ENCODE measurements at places on chromosomes 7 and 10. TPM values are rescaled to one million over a fixed set of nuclear protein-coding genes. Genes with fewer than 3 reads are reported as not detected.

DNA sequence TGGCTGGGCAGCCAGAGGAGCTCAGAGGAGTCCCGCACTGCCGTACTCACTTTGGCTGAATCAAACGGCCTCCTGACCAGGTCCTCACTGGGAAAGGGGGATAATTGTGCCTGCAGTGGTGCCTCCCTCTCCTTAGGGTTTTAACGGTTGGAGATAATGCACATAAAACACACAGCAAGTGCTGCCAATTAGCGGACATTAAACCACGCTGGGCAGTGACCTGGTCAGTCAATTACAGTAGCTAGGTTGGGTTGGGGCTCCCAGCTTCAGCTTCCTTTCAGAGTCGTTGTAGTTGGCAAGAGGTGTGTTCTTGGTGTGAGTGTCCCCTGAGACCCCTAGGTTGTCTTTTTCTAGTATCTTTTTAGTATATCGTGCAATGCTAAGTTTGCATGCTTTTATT is 146.6 kb downstream of the C10orf105 start:
- H3K36me3 ChIP-seq = no peaks in the 10 kb centered on the region
- H3K27ac ChIP-seq = no peak overlapping the region
- no peak overlapping the region for H3K4me3 ChIP-seq
- peaks cover 49% of the 10 kb centered on the region for H3K27me3 ChIP-seq
- DNase-seq = no peak
- no peaks in the 10 kb centered on the region for H3K4me1 ChIP-seq

SHOC2 gene
- total RNA-seq = 39.5 TPM

DNA sequence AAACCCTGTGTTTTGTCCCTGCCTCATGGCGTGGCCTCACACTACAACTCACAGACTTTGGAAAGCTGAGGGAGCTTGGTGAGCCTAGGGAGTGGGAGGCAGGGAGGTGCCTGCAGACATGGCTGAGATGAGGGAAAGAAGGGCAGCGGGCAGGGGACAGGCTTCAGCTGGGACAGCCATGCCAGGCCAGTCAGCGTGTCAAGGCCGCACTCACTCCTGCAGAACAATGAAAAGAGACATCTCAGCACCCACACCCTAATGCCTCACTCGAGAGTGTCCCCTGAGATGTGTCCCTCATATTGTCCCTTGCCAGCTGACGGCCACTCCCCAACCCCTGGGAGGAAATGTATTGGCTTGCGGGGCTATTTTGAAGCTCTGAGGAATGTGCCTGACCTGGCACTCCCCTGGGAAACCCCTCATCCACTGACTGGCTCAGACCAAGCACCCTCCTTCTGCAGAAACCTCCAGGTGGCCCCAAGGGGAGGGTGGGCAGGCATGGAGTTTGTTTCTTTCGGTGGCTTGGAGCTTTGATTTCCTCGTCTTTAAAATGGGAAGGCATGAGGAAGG is 31.6 kb downstream of the SH3PXD2A start:
- no peak for DNase-seq
- H3K27ac ChIP-seq = no peak overlapping the region
- H3K27me3 ChIP-seq = no peaks in the 10 kb centered on the region

DNA sequence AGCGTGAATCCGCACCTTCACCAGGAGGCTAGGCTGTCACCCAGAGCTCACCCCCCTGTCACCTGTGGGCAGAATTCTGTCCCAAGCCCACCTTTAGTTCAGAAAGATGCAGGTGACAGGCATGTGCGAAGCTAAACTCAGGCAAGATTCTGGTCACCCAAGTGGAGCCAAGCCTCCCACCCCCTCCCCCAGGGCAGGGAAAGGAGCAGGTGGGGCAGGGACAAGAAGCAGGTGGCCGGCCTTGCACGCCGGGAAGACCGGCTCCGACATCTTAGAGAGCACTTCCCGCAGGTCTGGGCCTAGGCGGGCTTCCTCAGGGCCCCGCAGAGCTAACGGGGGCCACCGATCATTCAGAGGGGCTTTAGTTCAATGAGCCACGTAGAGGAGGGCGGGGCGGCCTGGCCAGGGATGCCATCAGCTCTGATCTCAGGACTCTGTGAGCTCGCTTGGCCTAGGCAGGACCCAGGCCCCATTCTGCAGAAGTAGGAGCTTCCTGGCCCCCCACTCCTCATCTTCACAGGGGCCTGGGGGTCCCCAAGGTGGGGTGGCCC is 19.9 kb downstream of the UNCX start:
- no peak overlapping the region for H3K4me3 ChIP-seq
- H3K27me3 ChIP-seq = peaks cover 46% of the 10 kb centered on the region
- no peak for DNase-seq
- no peaks in the 10 kb centered on the region for H3K4me1 ChIP-seq
- H3K27ac ChIP-seq = no peak overlapping the region

PPP1R3C gene
- total RNA-seq = 36.7 TPM

GRCh38 chr10:71462062-71462935 is 65.6 kb downstream of the CDH23 start:
- H3K36me3 ChIP-seq = no peaks in the 10 kb centered on the region
- no peak overlapping the region for H3K27ac ChIP-seq
- H3K4me1 ChIP-seq = no peaks in the 10 kb centered on the region
- H3K4me3 ChIP-seq = no peak overlapping the region
- H3K27me3 ChIP-seq = peaks cover 36% of the 10 kb centered on the region
- no peak for DNase-seq

- DNase-seq = no peak
- H3K27ac ChIP-seq = no peak overlapping the region
- no peak overlapping the region for H3K4me3 ChIP-seq
- H3K4me1 ChIP-seq = no peaks in the 10 kb centered on the region
Observed at GRCh38 chr7:27386581-27386980, 144.0 kb downstream of the EVX1 start.

- no peaks in the 10 kb centered on the region for H3K27me3 ChIP-seq
- no peak overlapping the region for H3K4me3 ChIP-seq
- DNase-seq = peak; percentile 60
- peaks cover 14% of the 10 kb centered on the region for H3K4me1 ChIP-seq
- H3K36me3 ChIP-seq = no peaks in the 10 kb centered on the region
Observed at GRCh38 chr7:148944935-148945934, 61.1 kb upstream of the EZH2 start.

FGL2 gene
- not detected for total RNA-seq

- peaks cover 5% of the 10 kb centered on the region for H3K4me1 ChIP-seq
- DNase-seq = no peak
- H3K4me3 ChIP-seq = no peak overlapping the region
- H3K27me3 ChIP-seq = no peaks in the 10 kb centered on the region
Observed at GRCh38 chr7:108109221-108109908, 20.8 kb downstream of the LAMB4 start.

DNA sequence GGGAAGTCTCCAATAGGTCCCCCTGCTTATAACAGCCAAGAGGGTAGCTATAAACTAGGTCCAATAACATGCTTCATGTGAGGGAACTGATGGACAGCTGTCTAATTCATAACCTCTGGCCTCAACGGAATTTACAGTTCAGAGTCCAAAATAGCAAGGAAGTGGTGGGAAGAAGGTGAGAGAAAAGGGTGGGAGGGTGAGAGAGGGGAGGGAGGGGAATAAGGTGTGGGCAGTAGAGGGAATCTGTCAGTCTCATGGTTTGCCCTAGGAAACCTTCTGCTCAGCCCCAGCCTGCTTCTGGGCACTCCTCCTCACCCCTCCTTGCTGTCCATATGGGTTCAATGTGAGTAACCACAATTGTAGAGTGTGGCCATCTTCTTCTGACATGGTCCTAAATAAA is 133.4 kb upstream of the ADO start:
- peaks cover 11% of the 10 kb centered on the region for H3K27me3 ChIP-seq
- no peak overlapping the region for H3K4me3 ChIP-seq
- no peaks in the 10 kb centered on the region for H3K4me1 ChIP-seq
- no peaks in the 10 kb centered on the region for H3K36me3 ChIP-seq

- DNase-seq = peak; percentile 8
- H3K27me3 ChIP-seq = peaks cover 13% of the 10 kb centered on the region
- no peak overlapping the region for H3K4me3 ChIP-seq
- H3K36me3 ChIP-seq = no peaks in the 10 kb centered on the region
Observed at GRCh38 chr7:99949645-99950228, 20.3 kb upstream of the GJC3 start.

GRCh38 chr7:3107889-3108570 is 64.4 kb upstream of the CARD11 start:
- no peaks in the 10 kb centered on the region for H3K27me3 ChIP-seq
- H3K4me1 ChIP-seq = no peaks in the 10 kb centered on the region
- no peak for DNase-seq

ANKRD61 gene
- not detected for total RNA-seq

GRCh38 chr7:85261336-85261735 is 74.5 kb upstream of the SEMA3D start:
- no peak overlapping the region for H3K4me3 ChIP-seq
- H3K4me1 ChIP-seq = no peaks in the 10 kb centered on the region
- no peaks in the 10 kb centered on the region for H3K36me3 ChIP-seq

NT5C3A gene
- 15.3 TPM for total RNA-seq

DNA sequence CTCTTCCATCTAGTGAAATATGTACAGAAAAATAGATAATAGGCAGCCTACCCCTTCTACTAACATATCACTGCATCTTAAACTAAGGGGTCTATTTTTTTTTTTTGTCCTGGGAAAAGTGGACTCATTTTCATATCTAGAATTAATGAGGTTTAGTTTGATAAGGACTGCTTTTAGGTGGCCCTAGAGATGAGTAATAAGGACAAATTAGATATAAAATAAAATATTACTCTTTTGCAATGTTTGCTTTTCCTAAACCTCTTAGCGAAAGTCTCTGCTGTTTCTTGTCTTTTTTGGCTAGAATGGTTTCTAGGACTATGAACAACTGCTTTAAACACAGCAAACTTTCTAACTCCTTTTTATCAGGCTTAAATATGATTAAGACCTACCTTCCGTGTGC is 83.7 kb downstream of the CACNB2 start:
- DNase-seq = no peak
- peaks cover 17% of the 10 kb centered on the region for H3K4me1 ChIP-seq
- no peaks in the 10 kb centered on the region for H3K36me3 ChIP-seq
- H3K27me3 ChIP-seq = peaks cover 2% of the 10 kb centered on the region

DNA sequence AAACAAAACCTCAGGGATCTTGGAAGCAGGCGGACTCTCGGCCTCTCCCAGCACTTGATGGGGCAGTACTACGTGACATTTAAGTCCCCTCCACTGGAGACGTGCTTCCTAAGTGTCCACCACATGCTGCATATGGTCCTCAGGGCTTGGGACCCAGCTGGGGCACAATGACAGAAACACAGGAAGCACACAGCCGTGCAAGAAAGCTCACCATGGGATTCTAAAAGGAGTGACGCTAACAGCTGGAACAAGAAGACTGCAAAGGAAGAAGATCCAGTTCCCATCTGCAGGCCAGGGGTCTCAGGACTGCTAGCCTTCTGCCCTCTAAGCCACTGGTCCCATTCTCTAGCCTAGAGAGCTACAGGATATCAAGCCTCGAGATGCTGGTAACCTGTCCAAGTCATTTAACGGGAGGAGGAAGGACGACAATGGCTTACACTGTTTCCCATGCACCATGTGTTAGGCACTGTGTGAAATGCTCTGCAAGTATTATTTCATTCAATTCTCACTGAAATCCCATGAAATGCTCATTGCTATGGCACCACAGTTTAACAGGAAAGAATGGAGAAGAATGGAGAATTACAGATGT is 61.1 kb downstream of the KCNMA1 start:
- H3K27me3 ChIP-seq = no peaks in the 10 kb centered on the region
- peaks cover 51% of the 10 kb centered on the region for H3K4me1 ChIP-seq
- no peak overlapping the region for H3K4me3 ChIP-seq
- H3K36me3 ChIP-seq = peaks cover 12% of the 10 kb centered on the region

DNA sequence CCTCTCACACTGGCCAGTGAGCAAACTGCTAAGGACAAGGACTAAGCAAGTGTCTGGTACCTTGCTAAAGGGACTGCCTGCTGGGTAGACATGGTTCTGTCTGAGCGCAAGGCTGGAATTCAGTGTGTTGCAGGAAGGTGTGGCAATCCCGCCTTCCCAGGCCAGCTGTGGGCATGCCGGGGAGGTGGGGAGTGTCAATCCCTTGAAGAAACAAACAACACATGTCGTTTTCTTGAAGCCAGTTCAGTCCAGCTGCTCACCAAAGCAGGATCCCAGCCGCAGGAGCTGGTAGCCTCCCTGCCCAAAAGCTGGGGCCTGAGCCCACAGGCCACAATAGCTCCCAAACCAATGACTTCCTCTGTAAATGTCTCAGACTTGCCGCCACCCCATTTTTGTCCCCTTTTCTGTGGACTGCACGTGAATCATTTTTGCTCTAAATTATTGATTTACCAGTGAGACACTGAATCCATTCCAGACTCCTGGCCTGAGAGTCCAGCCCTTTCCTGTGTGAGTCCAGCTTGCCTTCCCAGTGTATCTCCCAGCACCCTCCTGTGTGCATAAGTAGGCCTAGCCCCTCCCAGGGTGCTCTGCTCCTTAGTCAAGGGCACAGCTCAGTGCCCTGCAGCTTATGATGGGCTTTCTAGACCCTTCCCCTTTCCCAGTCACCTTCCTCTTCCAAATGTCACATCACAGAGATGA is 166.8 kb downstream of the RGS10 start:
- H3K4me3 ChIP-seq = no peak overlapping the region
- peak overlapping the region; percentile 24 for H3K27ac ChIP-seq
- H3K36me3 ChIP-seq = no peaks in the 10 kb centered on the region
- no peak for DNase-seq
- H3K27me3 ChIP-seq = peaks cover 3% of the 10 kb centered on the region
- H3K4me1 ChIP-seq = peaks cover 29% of the 10 kb centered on the region

DNA sequence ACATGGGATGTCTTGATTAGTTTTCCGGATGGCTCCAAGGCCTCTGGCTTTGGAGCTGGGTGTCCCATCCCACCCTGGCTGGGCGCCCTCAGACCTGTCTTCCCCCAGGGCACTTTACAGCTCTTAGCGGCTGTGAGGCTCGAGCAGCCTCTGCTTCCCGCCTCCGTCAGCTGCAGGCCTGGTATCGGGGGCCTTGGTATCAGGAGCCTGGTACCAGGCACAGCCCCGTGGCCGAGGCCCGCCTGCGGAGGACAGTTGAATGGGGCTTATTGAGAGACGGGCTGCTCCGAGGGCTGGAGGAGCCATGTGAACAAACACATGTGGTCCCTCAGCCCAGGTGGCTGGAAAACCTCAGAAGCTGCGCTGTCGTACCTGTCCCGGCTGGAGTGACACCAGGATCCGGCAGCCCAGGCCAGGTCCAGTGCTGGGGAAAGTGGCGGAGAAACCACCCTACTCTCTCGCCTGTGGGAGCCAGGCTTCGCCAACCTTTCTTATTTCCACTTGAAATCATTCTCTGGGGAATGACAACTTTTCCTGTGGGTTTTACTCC is 23.9 kb upstream of the AP5Z1 start:
- no peak for DNase-seq
- H3K27me3 ChIP-seq = no peaks in the 10 kb centered on the region
- peaks cover 9% of the 10 kb centered on the region for H3K4me1 ChIP-seq
- H3K27ac ChIP-seq = no peak overlapping the region
- H3K4me3 ChIP-seq = no peak overlapping the region

- H3K4me3 ChIP-seq = peak overlapping the region; percentile 81
- DNase-seq = peak; percentile 91
- peaks cover 2% of the 10 kb centered on the region for H3K27me3 ChIP-seq
- H3K27ac ChIP-seq = peak overlapping the region; percentile 94
Observed at GRCh38 chr7:5396999-5397663, 26.5 kb downstream of the TNRC18 start.

GRCh38 chr7:79782906-79783305 is 329.4 kb upstream of the MAGI2 start:
- peaks cover 7% of the 10 kb centered on the region for H3K36me3 ChIP-seq
- H3K27me3 ChIP-seq = no peaks in the 10 kb centered on the region
- no peak overlapping the region for H3K4me3 ChIP-seq
- peaks cover 54% of the 10 kb centered on the region for H3K4me1 ChIP-seq
- DNase-seq = no peak
